ENCODE measurements at places on chromosomes 4 and X.

- no peak for DNase-seq
These were observed 66.2 kb upstream of the FRAS1 start for GRCh38 chr4:77990904-77991358.

DNA sequence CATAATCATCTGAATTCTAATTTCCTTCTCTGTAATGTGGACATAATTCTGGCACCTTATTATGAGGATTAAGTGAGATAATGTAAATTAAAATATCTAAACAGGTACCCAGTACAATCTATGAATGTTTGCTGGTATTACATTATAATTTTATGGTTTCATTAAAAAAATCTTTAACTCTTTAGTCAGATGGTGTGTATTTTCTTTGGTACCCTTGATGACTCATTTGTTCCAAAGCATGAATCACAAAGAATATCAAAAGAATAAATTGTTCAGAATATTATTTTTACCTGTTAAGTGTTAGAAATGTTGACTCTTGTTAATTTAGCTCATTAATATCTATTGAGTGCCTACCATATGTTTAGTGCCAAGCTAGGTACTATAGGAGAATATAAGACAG is 74.3 kb downstream of the SNX25 start:
- DNase-seq, result no peak

DNA sequence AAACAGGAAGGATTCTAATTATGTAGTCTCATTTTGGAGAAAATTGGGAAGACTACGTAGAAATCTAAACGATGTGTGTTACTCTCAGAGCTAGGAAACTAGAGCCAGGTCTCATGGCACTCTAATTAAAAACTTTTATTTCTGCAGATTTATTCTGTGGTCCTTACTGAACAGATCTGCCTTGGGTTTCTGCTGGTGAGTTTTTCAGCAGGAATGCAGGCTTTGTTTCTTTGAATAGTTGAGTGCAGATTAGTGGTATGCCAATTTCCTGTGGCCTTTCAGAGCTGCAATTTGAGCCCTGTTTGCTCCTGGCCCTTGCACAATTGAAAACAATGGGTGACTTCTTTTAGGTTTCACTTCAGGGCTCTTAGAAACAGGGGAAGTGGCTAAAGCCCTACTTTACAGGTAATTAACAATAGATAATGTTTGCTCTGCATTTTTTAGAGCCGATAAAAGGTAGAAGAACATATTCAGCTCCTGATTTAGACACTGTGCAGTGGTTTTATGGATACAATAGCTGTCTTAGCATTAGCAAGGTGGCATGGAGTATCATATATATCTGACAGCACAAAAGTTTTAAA is 21.8 kb downstream of the SPRY1 start:
- no peak for DNase-seq

DNA sequence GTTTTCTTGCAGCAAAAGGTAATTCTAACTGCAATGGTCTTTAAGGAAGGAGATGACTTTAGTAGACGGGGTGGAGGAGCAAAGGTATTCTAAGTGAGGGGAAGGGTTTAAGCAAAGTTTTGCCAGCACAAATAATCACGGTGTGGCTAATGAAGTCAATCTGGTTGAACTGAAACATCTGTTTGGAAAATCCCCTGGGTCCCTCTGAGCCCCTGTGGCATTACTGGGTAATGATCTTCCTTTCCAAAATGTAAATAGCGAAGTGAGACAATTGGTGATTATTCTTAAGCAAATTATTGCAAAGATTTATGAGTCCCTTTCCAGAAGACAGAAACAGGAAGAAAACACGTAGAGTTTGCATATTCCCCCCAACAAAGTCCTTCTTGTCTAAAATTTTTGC is 47.2 kb downstream of the FGFBP1 start:
- DNase-seq, result no peak

GRCh38 chr4:83440899-83441298 is 14.7 kb downstream of the HELQ start:
- no peak for DNase-seq

- no peak for DNase-seq
These were observed at the start of gene TMEM47 for GRCh38 chrX:34656842-34657725. Gene TMEM47 (minus strand): TSS chrX:34657285. CDS start chrX:34657029, 256 bp downstream.

GRCh38 chrX:130869239-130869638 is 33.8 kb downstream of the ENOX2 start:
- DNase-seq, result no peak

DNA sequence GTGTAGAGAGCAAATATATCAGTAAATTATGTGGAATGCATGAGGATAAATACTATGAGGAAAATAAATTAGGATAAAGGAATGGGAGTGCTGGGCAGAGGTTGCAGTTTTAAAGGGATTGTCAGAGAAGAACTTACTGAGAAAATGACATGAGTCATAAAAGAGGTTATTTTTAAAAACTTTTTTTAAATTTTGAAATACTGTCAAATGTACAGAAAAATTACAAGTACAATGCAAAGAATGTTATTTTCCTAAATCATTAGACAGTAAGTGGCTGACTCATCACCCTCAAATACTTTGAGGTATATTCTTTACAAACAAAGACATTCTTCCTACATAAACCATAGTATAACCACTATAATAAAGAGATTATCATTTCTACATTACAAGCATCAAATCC is 29.8 kb upstream of the H2AZ1 start:
- no peak for DNase-seq

DNA sequence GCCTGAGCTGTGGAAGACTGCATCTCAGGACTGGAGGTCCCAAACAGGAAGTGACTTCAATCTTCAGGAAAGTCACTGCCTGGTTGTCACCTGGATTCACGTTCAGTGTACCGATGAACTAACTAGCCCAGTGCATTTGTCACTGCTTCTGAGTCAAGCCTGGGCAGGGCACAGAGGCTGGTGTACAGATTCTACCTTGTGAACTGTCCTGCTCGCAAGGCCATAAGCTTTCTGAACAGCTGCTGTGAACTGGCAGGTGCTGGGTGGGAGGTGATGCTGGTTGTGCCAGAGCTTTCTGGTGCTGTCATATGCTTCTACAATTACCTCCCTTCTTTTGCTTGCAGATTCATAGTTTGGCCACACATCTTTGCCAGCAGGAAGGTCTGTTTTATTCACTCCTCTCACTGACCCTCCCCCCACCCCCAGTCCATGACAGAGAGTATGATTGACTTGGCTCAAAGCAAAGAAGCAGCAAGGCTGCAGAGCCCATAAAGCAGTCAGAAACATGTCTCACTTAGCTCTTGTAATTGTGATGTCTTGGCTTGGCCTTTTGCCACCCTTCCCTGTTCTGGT is 40.5 kb downstream of the ZCCHC12 start:
- DNase-seq, result no peak

DNA sequence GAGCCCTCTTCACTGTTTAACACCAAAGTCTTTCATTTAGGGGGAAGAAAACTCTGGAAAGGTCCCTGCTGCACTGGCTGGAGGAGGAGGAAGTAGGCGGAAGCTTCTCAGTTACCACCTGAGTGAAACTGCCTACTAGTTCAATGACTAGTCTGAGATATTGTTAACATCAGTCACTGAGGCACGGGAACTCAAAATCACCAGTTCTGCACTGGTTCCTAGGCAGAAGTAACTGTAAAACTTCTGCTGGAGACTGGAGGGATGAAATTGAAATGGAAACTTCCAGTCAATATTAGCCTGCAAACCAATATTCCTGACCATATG is 178.3 kb downstream of the SNCA start:
- DNase-seq, result no peak

- DNase-seq, result no peak
These were observed 29.6 kb downstream of the KDM5C start for GRCh38 chrX:53195401-53195800.

DNA sequence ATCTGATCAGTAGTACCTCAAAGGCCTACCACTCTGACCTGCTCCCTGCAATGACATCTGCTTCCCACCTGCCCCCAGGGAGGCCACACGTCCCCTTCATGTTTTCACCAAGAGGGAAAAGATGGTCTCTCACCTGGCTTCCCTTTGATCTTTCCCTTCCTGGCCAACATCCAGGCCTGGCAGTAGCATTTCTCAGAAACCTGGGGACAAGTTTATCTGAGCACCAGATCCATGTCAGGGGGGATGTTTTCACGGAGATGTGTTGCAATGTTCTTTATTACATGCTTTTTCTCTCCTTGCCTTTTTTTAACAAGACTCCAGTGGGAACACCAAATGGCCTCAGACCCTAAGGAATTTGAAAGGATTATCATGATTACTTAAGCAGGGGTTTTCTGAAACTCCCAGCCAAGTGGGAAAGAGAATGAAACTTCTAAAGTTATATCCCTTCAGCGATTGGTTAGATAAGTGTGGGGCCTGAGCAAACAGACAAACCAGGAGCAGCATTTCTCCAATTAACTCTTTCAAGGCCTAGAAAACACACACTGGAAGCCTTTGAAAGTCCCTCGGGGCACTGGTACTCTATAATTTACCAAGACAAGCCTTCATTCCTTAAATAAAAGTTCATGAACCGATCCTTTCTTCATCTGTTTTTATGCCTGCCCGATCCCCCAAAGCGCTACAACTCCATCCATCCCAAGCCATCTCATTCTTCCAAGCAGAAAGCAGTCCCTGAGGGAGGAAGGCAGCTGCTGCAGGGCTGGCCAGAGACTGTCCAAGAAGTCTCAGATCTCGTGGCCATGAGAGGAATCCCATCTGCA is 94.1 kb downstream of the BCOR start:
- no peak for DNase-seq

GRCh38 chr4:109005523-109005922 is 242.7 kb upstream of the ETNPPL start:
- no peak for DNase-seq

GRCh38 chr4:109675181-109675580 is 28.1 kb downstream of the CASP6 start:
- no peak for DNase-seq

DNA sequence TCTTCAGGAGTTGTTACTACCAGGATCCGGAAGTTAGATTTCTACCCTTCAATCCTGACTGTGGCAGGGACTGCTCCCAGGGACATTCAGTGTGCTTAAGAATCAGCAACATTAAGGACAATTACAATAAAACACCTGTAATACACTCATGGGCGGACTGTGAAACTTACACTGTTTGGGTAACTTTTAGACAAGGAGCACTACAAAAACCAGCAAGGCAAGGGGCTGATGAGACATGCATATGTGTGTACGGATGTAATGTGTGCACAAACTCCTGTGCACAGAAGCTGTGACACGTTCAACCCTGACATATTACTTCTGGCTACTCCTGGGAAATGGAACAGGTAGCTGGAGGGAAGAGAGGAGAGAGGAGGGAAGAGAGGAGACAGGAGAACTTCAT is 75.8 kb downstream of the FAT1 start:
- DNase-seq, result no peak

GRCh38 chr4:152525878-152526277 is 10.0 kb downstream of the FBXW7 start:
- no peak for DNase-seq

- DNase-seq, result no peak
These were observed 112.0 kb downstream of the VEGFC start for GRCh38 chr4:176680668-176681180.

DNA sequence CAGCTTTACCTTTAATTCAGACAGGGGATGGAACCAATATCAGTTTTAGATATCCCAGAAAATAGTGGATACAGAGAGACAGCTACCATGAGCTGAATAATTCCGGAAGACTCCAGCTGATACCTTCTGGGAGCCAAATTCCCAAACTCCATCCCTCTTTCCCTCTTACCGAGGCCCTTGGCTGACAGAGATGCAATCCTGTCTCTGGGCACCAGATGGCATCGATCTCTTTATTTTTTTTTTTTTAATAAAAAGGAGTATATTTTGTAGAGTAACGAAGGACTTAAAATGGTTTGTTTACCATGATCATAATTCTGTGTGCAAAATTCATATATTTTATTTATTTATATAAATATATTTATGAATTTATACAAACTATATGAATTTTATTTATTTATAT is 31.0 kb downstream of the RAB40A start:
- DNase-seq, result no peak

GRCh38 chr4:184664445-184665210 is 15.1 kb downstream of the PRIMPOL start:
- no peak for DNase-seq

DNA sequence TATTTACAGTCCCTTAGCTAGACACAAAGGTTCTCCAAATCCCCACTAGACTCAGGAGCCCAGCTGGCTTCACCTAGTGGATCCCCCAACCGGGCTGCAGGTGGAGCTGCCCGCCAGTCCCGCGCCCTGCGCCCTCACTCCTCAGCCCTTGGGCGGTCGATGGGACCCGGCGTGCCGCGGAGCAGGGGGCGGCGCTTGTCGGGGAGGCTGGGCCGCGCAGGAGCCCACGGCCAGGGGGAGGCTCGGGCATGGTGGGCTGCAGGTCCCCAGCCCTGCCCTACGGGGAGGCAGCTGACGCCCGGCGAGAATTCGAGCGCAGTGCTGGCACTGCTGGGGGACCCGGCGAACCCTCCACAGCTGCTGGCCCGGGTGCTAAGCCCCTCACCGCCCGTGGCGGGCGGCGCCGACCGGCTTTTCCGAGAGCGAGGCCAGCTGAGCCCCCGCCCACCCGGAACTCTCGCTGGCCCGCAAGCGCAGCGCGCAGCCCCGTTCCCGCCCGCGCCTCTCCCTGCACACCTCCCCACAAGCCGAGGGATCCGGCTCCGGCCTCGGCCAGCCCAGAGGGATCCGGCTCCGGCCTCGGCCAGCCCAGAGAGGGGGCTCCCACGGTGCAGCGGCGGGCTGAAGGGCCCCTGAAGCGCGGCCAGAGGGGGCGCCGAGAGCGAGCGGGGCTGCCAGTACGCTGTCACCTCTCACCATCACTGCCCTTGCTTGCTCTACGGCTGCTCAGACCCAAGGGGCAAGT is 39.4 kb downstream of the WFS1 start:
- no peak for DNase-seq

- DNase-seq, result peak; percentile 63
These were observed 46.4 kb downstream of the ASMT start for GRCh38 chrX:1661048-1661921.

GRCh38 chr4:66855956-66856355 is 689.3 kb downstream of the CENPC start:
- no peak for DNase-seq

- no peak for DNase-seq
These were observed 1.5 kb upstream of the MSMO1 start for GRCh38 chr4:165325732-165326512.

DNA sequence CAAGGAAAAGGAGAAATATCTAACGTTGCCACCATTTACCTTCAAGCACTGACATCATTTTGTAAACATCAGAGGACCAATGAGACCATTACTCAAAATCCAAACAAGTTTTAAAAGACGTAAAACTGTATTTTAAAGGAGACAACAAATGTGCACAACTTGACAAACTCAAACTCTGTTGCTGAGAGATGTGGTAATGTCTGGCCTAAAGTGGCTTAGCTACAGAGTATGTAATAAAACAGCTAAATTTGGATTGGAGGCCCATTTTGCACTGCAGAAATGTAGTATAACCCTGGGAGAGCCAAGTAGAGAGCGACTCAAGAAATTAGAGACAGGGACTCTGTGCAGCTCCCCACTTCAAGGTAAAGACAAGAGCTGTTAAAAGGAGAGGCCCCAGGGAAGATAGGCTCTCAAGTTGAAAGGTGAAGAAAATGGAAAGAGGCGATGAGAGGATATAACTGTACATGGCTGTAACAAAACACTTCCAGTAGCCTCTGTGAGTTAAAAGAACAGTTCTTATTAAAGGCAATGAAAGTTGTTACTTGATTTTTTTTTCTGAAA is 20.3 kb downstream of the UNC5C start:
- no peak for DNase-seq

Measured in memory B cell (primary cell).